ENCODE measurements at places on chromosomes 3 and 15.

GRCh38 chr3:84943379-84943778, 15.4 kb upstream of the CADM2 start:
- DNase-seq: no peak

DNA sequence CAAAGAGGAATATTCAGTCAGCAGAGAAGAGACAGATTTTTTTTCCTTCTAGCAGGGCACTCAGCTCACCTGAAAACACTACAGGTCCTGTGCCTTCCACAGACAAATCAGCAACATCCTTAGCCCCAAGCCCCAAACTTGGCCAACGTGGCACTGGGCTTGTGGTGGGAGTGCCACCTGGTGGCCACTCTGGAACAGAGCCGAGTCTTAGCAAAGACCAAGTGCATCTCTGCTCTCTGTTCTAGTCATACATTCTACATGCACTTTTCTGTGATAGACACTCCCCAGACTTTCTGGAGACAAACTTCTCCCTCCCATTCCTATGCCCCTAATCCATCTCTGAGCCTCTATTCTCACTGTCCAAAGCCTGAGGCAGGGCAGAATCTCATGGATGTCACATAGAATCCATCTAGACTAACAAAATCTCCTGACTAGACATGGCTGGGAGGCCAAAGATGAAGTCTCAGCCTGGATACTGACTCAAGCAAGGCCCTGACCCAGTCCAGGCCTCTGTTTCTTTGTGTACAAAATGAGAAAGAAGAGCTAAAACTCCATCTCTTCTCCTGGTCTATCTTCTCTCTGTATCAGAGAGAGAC, 5.1 kb upstream of the SEMA7A start:
- peak; percentile 60 for DNase-seq

DNA sequence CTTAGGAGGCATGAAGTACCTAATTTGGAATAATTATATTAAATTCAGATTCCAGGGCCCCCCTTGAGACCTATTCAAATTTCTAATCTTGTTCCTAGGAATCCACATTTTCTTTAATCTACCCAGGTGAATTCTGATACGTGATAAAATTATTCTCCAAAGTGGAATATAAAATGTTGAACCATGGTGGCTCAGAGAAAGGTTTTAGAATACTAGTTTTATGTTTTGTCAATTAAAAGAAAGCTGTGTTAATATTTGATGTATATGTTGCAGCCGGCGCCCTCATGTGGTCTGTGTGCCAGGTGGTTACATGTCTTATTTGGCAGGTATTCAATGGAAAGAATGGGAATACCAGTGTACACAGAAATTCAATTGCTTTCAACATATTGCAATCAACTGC, 321.8 kb downstream of the FEZF2 start:
- peak; percentile 37 for DNase-seq

- no peak for DNase-seq
Observed at GRCh38 chr15:87761736-87762509, 494.6 kb downstream of the NTRK3 start.

- no peak for DNase-seq
Observed at GRCh38 chr3:36606871-36607765, 157.2 kb downstream of the DCLK3 start.

- DNase-seq: no peak
Observed at GRCh38 chr3:66803206-66803605, 194.9 kb upstream of the KBTBD8 start.

- DNase-seq: no peak
Observed at GRCh38 chr3:73351423-73352071, 273.2 kb downstream of the PDZRN3 start.

DNA sequence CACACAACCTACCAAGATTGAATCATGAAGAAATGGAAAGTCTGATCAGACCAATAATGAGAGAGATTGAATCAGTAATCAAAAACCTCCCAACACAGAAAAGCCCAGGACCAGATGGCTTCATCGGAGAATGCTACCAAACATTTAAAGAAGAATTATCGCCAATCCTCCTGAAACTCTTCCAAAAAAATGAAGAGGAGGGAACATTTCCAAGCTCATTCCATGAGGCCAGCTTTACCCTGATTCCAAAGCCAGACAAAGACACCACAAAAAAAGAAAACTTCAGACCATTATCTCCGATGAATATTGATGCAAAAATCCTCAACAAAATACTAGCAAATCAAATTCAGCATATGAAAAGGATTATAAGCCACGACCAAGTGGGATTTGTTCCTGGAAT, 94.1 kb downstream of the SENP2 start:
- DNase-seq: no peak

GRCh38 chr3:188507244-188507720, 353.3 kb downstream of the LPP start:
- peak; percentile 91 for DNase-seq

DNA sequence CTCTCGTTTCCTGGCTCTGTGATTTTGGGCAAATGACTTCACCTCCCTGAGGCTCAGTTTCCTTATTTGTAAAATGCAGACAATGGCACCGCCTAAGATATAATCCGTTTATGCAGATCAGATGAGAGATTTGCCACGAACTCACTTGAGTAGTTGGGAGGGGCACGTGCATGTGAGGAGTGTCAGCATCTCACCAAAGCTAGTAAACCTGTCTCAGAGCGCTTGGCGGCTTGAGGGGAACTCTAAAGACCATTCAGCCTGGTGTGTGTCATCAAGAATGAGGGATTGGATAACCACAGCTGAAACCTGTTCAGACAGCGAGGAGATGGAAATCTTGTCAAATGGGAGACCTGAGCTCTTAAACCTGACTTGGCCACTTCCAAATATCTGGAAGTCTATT, 48.7 kb downstream of the BDH1 start:
- DNase-seq: no peak

GRCh38 chr3:50587806-50588758, 18.8 kb downstream of the HEMK1 start:
- DNase-seq: no peak

DNA sequence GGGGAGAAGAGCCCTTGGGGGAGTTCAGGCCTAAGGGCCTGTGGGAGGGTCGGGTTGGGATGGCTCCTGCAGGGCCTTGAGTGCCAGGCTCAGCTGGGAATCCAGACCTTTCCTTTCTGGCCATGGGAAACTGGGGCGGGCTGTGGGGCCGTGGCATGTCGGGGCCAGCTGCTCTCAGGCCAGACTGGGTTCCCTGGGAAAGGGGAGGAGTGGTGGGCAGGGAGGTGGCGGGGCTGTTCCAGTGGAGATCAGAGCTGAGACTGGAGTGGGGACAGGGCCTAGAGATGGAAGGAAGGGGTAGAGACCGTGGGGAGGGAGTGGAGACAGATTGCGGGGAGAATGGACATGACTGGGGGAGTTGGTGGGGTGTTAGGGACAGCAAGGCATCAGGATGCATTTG, 20.3 kb downstream of the FBLN2 start:
- no peak for DNase-seq

DNA sequence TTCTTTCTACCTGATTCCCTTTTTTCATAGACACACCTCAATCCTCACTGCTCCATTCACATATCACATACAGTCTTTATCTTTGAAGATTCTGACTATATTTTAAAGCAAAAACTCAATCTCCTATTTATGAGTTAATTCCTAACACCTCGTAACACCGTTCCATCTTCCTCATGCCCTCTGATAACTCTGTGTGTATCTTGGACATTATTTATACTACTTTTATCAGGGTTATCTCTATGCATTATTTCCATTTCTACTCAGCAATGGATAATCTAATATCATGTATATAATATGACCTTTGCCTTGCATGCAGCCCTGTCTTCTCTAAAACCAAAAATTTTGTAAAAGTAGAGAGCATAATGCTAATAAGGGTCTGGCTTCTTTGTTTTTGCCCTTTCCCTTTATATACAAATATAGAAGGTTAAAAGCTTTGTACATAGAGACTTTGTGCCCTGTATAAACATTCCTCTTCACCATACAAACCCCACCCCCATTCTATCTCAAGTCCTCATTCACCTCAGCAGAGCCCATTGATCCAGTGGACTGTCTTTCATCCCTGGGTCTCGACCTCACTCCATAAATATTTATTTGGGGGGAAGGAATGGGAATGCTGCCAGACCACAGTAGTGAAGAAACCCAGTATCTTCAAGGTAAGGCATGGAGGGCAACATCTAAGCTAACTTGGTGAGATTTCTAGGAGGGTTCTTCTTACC, 21.8 kb downstream of the TRIM42 start:
- no peak for DNase-seq

DNA sequence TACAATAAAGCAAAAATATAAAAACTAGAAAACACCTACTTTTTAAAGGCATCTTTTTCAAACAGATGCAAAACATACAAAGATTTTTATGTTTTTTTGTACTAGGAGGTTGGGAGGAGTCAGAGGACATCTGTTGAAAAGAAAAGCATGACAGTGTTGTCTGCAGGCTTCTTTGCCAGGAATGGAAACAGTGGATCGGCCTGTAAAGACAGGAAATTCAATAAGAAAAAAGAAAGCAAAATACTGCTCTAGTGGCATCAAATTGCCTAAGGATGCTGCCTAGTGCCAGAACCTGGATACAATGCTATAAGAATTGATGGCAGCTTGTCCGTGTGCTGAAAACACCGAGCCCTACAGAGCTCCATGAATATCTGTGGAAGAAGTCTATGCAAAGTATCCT, 69.9 kb downstream of the TBC1D5 start:
- peak; percentile 18 for DNase-seq

DNA sequence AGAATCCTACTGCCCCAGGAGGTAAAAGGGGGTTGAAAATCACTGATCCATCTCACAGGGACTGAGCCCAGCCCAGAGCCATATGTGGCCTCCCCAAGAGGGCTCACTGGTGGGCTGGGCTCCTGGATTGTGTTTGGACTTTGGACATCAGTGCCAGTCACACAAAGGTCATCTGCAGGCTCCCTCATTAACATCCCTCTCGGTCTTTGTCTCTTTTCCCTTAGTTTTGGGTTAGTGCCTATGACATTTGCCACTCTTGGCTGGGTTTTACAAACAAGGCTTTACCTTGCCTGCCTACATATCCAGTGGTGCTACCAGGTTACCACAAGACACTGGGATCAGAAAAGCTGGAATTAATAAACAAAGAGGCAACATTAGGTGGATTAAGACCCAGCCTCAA, 27.9 kb downstream of the IFT122 start:
- no peak for DNase-seq

GRCh38 chr3:150738688-150739087, 24.3 kb downstream of the SIAH2 start:
- no peak for DNase-seq

DNA sequence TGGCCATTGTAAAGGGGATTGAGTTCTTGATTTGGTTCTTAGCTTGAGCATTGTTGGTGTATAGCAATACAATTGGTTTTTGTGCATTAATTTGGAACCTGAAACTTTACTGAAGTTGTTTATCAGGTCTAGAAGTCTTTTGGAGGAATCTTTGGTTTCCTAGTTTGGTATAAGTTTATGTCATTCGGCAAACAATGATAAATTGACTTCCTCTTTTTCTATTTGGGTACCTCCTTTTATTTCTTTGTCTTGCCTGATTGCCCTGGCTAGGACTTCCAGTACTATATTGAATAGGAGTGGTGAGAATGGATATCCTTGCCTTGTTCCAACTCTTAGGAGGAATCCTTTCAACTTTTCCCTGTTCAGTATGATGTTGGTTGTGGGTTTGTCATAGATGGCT, 32.1 kb downstream of the SPESP1 start:
- DNase-seq: no peak

DNA sequence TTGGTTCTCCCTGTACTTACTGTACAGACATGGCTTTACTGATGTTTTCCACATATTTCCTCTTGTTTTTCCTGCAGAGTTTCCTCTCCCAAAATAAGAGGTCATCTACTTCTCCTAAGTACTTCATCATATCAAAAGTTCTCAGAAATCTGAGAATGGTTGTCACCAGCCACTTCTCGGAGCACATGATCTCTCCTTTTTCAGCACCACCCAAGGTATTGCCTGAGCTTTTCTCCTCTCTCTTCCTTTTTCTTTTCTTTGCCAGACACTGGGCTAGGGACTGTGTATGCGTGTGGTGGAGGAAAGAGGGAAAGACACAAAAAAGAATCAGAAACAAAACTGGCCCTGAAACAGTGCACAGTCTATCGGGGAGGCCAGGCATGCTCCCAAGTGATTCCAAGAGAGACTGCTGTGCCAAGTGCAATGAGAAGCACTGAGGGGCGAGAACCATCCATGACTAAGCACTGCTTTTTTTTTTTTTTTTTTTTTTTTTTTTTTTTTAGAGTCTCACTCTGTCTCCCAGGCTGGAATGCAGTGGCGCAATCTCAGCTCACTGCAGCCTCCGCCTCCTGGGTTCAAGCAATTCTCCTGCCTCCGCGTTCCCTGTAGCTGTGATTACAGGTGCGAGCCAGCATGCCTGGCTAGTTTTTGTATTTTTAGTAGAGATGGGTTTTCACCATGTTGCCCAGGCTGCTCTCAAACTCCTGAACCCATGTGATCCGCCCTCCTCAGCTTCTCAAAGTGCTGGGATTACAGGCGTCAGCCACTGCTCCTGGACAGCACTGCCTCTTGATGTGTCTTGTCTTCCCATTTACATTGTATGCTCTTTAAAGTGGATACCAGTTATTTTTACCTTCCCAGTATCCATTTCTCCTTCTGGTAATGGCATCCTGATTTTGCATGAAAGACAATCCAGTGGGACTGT, 194.0 kb upstream of the FEZF2 start:
- DNase-seq: peak; percentile 81

DNA sequence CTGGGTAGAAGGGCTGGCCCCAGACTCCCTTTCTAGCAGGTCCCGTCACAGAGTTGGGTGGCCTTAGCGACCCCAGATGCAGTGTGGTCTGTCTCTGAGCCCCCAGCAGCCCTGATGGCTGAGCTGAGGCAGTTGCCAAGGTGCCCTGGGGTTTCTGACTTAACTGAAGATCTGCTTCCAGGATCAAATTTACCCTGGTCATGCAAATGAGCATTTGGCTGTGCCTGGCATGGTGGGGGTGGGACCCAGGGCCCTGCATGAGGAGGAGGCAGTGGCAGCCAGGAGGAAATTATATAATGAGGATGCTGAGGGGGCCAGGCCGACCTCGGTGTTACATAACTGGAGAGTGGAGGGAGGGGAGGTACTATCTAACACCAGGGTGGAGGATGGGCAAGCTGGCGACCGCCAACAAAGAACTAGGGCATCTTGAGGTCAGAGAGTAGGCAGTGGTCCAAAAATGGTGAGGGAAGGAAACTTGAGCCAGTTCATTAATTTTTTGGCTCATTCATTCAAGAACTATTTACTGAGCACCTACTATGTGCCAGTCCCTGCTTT, 16.4 kb downstream of the PLEKHO2 start:
- no peak for DNase-seq
